Astrocyte of the spinal cord (primary cell): ENCODE measurements at places on chromosomes 1 and 21.

DNA sequence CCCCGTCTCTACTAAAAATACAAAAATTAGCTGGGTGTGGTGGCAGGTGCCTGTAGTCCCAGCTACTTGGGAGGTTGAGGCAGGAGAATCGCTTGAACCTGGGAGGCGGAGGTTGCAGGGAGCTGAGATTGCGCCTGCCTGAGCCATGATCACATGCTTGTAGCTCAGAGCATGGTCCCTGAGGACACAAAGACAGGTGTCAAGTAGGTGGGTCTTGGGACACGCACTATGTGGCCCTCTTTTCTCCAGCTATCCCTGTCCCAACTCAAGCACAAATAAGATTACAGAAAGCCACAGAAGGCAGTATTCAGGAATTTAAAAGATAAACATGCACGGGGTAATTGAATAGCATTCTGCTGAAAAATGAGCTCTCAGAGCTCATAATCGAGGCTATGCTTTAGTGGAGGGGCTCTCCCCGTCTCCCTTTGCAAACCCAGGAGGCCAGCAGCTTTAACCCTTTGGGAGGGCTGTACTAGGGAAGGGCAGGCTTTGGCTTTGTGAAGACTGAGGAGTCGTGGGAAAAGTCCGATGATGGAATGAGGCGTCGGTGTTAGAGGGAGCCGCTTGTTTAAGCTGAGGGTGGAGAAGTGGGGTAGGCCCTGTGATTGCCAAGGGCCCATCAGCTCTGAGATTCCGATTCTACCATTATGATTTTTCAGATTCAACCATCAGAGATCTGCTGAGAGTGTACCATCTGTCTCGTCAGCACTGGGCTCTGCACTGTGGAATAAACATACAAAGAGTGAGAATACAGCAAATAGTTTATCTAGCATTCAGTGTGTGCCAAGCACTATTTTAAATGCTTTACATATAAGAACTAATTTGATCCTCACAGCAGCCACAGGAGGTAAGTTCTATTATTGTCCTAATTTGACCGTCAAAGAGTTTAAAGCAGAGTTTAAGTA, 59.7 kb upstream of the CD34 start:
- DNase-seq: no peak

GRCh38 chr21:33339918-33340317, 15.1 kb downstream of the IFNAR1 start:
- no peak for DNase-seq

- no peak for DNase-seq
These were observed 489.3 kb downstream of the SIPA1L2 start for GRCh38 chr1:232140419-232141166.

- no peak for DNase-seq
These were observed 374.4 kb upstream of the PRMT6 start for GRCh38 chr1:106681939-106682522.

DNA sequence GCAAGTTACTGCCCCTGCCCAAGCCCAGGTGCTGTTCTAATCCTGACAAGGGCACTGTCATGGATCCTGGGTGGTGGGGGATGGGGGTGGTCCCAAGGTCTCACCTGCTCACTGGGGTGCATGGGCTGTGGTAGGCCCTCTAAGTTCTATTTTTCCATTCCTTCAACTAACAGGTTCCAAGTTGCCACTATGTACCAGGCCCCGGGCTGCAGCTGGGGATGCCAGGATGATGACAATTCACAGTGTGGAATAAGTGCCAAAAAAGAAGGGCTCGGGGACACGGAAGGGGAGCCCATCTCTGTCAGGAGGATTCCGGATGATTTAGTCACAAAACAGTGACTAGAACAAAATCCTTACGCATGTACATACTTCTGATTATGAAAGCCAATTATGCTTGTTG, 76.0 kb downstream of the STUM start:
- DNase-seq: no peak
